ENCODE measurements at places on chromosomes 16 and 17. TPM values are rescaled to one million over a fixed set of nuclear protein-coding genes. Genes with fewer than 3 reads are reported as not detected.
A peak's percentile ranks its signal among the peaks of the same experiment; 100 is the strongest.

- no peak overlapping the region for H3K27ac ChIP-seq
- no peaks in the 10 kb centered on the region for H3K27me3 ChIP-seq
- H3K36me3 ChIP-seq = no peaks in the 10 kb centered on the region
- H3K4me3 ChIP-seq = peak overlapping the region; percentile 36
- DNase-seq = peak; percentile 66
These were observed 57.7 kb upstream of the SLC25A19 start for GRCh38 chr17:75346906-75347305.

DNA sequence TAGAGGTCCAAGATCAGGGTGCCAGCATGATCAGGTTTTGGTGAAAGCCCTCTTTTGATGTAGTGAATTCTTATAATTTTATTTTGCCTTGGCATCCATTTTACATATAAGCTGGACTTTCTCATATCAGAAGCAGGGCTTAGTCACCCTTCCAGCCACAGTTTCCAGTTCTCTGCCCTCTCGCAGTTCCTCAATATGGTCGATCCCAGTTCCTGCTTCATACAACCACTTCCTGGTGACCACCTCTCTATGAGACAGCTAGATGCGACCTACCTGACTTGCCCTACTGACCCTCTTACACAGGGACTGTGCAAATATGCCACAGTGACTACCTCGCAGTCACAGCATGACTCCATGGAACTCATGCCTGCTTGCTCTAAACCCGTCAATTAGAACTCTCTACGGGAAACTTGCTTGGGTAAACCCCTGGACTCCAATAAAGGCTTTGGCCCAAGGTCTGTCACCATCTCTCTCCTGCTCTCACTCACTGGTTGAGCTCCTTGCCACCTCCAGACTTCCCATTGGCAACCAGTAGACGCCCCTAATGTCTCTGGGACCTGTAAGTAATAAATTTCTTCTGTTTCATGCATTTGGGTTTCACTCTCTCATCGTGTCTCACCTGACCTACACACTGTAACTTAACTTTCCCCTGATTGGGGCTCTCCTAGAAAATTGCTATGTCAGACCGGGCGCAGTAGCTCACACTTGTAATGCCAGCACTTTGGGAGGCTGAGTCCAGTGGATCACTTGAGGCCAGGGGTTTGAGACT is 21.4 kb downstream of the CD300LG start:
- H3K4me3 ChIP-seq = no peak overlapping the region
- no peak for DNase-seq
- no peaks in the 10 kb centered on the region for H3K36me3 ChIP-seq
- no peaks in the 10 kb centered on the region for H3K27me3 ChIP-seq
- no peaks in the 10 kb centered on the region for H3K4me1 ChIP-seq
- H3K27ac ChIP-seq = no peak overlapping the region

- no peak overlapping the region for H3K27ac ChIP-seq
- no peak for DNase-seq
- H3K4me1 ChIP-seq = no peaks in the 10 kb centered on the region
- no peaks in the 10 kb centered on the region for H3K27me3 ChIP-seq
- peak overlapping the region; percentile 99 for H3K4me3 ChIP-seq
- H3K36me3 ChIP-seq = peaks cover 76% of the 10 kb centered on the region
These were observed 3.8 kb downstream of the FUS start for GRCh38 chr16:31183432-31184428.

DNA sequence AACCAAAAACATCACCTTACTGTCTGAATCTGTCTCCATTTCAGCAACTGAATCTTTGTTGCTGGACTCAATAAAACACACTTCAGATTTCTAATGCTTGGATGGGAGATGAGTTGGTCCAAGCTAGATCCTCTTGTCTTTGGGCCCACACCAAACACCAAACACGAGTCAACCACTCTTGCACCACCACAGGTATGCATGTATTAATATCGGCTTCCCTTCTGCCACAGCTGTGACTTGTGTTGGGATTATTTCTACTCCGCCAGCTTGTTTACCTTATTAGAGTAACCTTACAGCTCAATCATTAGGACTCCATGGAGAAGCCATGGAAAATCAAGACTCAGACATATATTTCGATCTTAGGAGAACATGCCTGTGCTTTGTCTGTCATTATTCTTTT is 49.9 kb downstream of the XYLT1 start:
- peaks cover 13% of the 10 kb centered on the region for H3K36me3 ChIP-seq
- DNase-seq = no peak
- peaks cover 3% of the 10 kb centered on the region for H3K4me1 ChIP-seq
- no peaks in the 10 kb centered on the region for H3K27me3 ChIP-seq

DNA sequence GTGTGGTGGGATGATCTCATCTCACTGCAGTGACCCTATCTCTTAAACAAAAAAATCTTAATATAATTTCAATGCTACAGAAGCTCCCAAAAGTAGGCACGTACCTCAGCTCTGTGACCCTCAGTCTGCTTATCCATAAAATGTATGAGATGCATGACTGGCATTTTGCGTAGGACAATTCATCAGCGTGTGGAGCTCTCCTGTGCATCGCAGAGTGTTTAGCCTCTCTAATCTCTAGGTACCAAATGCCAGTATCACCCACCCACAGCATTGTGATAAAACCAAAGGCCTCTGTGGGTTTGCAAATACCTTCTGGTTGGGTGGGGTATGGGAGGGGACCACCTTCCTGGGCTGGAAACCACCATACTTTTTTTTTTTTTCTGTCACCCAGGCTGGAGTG is 19.0 kb upstream of the TUBG2 start:
- H3K4me3 ChIP-seq = no peak overlapping the region
- no peak overlapping the region for H3K27ac ChIP-seq
- H3K27me3 ChIP-seq = no peaks in the 10 kb centered on the region
- no peaks in the 10 kb centered on the region for H3K4me1 ChIP-seq
- H3K36me3 ChIP-seq = no peaks in the 10 kb centered on the region

DNA sequence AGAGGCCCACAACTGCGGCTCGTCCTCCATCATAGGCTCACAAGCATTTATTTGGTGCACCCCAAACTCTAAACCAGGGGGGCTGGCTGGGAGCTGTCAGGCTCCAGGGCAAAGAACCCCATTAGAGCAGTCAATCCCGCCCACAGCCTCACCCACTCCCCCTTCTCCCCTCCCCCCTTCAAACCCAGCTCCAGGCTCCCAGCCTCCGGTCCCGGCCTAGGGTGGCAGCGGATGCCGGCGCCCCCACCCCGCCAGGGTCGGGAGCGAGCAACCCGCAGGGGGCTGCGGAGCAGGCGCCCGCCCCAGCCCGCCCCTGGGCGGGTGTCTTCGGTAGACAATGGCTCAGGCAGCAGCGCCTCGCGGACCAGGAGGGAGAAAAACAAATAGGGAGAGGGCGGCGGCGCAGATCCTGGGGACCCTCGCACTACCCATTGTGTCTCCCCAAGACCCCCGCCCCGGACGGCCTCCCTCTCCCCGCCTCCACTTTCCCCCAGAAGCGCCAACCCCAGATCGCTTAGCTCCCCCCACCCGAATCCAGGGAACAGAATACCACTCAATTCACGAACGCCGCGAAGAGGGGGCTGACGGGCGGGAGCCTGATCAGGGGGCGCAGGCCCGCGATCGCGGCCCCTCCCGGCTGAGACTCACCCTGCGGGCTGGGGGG is 572 bp downstream of the FAM171A2 start:
- no peaks in the 10 kb centered on the region for H3K27me3 ChIP-seq
- H3K4me1 ChIP-seq = peaks cover 14% of the 10 kb centered on the region
- H3K36me3 ChIP-seq = no peaks in the 10 kb centered on the region
- H3K27ac ChIP-seq = no peak overlapping the region

GRCh38 chr16:17831330-17831729 is 360.6 kb upstream of the XYLT1 start:
- H3K4me3 ChIP-seq = no peak overlapping the region
- H3K27ac ChIP-seq = no peak overlapping the region
- H3K27me3 ChIP-seq = no peaks in the 10 kb centered on the region
- peak; percentile 31 for DNase-seq

- H3K36me3 ChIP-seq = no peaks in the 10 kb centered on the region
- H3K27ac ChIP-seq = no peak overlapping the region
- DNase-seq = peak; percentile 14
- no peaks in the 10 kb centered on the region for H3K27me3 ChIP-seq
These were observed 53.9 kb upstream of the CRHR1 start for GRCh38 chr17:45730192-45730591.

DNA sequence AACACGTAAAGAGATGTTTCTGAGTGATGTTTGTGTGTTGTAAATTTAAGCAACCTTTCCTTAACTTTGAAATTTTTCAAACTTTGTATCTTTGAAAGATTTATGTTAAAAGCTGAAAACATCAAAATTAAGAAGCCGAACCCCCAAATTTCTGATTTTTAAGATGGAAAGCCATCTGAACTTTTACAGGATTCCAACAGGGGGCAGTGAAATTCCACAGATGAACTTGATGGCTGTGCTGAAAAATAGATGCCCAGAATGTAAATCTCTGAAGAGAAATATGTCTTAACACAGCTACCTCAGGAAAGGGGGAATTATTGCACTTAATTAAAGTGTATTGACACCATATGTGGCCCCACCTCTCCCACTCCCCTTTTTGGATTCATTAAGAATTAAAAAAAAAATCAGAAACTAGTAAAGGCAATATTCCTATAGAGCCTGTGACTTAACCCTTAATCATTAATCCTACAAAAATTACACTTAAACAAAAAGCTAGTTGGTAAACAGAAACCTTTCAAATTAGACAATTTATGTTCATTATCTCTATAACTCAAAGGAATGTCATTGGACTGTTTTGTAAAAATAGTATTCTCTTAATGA is 597.9 kb downstream of the KCNJ2 start:
- H3K27ac ChIP-seq = no peak overlapping the region
- H3K27me3 ChIP-seq = no peaks in the 10 kb centered on the region
- no peak for DNase-seq
- H3K36me3 ChIP-seq = no peaks in the 10 kb centered on the region

- H3K36me3 ChIP-seq = 0 out of 3 replicates have a peak, but pooled peaks cover 2% of the 10 kb centered on the region
- no peaks in the 10 kb centered on the region for H3K4me1 ChIP-seq
- H3K4me3 ChIP-seq = no peak overlapping the region
- no peak overlapping the region for H3K27ac ChIP-seq
- DNase-seq = no peak
These were observed 101.6 kb upstream of the FOXF1 start for GRCh38 chr16:86408685-86409084.

TCAP gene
- total RNA-seq = 2.5 TPM

ABCC11 gene
- total RNA-seq = 0.33 TPM

KRT17 gene
- total RNA-seq = 1.1 TPM

C17orf75 gene
- 40.4 TPM for total RNA-seq

HOXB1 gene
- not detected for total RNA-seq

OTOP2 gene
- total RNA-seq = not detected

MT4 gene
- not detected for total RNA-seq

CRHR1 gene
- total RNA-seq = 0.52 TPM
